ENCODE measurements at places on chromosomes 16 and 17.

- DNase-seq = no peak
Measured at GRCh38 chr16:51940183-51940582, 606.8 kb downstream of the TOX3 start.

- DNase-seq = no peak
Measured at GRCh38 chr17:66573078-66573477, 261.8 kb upstream of the CACNG5 start.

DNA sequence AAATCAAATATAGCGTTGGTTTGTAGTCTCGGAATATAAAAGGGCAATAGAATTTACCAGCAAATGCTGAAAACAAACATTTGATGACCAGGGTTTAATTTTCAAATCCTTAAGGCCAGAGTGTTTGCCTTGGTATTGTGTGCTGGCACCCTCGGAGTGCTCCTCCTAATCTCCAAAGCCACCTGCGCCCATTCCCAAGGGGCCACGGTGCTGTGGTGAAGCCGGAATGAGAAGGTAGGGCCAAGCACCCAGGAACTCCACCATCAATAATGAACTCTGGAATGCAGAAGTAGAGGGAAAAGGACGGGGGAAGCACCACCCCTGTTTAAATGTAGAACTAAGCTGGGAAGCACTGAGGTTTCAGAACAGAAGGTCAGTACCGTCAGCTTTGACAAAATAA lies 51.9 kb downstream of the COG7 start:
- no peak for DNase-seq

DNA sequence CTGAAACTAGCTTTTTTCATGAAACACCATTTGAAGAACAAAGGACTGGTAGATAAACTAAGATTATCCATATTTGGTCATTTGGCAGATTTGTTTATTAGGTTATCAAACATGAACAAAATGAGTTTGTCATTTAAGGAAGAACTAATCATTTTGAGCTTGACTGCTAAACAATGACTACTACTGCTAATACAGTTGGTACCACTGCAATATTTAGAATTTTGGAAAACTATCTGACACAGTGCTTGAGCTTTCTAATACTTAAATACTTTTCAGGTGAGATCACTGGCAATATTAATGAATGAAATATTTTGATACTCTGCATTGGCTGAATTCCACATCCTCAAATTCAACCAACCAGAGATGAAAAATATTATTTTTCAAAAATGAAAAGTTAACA lies 47.2 kb downstream of the MED13 start:
- no peak for DNase-seq

- no peak for DNase-seq
Measured at GRCh38 chr17:20225162-20226115, 216.3 kb downstream of the SPECC1 start.

DNA sequence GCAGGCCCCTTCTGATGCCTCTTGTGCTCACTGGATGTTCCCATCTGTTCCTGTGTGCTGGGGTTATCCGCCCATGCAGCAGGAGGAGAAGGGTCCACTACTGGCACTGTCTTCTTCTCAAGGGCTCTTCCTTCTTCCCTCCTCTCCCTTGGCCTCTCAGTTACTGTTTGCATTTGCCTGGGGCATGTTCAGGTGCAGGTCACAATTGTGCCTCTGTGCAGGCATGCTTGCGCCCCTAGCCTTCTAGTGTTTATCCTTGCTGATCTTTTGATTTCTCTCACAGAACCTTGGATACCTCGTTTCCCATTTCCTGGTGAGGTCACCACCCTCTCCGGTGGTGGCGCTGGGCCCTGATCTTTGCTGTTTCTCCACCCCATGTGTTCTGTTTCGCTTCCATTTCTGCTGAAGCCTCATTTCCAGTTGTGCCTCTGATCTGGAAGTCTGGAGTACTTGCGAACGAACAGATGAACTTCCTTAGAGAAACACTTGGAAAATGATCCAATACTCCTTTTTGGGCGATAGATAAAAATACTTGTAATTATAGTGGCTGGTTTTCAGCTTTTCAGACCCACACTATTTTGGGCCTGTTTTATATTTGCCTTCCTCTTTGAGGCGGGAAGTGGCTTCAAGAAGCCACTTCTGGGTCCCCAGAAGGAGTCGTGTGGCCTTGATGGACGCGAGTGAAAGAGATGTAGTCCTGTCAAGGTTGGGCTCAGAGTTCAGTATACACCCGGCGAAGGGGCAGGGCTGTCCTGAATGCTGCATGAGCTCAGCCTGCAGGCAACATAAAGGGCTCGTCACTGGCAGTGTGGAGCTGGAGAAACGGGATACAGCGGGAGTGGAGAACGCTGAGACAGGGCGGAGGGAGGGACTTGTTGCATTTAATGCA lies 312.9 kb downstream of the SNX29 start:
- no peak for DNase-seq

DNA sequence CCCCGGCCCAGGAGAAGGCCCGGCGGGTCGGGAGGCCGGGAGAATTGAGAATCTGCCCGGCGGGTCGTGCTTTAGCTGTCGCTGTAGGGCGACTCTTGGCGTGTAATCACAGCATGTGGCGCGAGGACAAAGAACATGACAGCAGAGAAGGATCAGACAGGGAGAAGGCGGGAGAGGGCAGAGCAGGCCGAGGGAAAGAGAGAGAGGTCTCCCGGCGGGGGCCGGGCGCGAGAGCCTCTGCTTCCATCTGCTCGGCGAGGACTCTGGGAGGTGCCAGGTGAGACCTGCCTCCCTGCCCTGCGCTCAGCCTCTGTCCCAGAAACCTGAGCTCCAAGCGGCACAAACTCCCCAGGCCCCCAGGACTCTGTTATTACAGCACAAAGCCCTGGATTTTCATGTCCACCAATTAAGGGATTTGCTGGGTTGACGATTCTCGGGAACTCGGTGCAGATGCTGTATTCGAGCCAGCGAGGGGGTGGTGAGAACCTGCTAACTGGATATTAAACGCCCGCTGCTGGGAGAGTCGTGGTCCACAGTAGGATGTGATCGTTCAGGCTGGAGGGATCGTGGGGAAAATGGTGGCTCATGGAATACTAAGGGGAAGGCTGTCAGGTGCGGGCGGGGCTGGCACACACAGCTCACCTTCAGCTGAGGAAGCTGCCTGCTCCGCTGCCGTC lies 172.0 kb upstream of the CIBAR2 start:
- no peak for DNase-seq

DNA sequence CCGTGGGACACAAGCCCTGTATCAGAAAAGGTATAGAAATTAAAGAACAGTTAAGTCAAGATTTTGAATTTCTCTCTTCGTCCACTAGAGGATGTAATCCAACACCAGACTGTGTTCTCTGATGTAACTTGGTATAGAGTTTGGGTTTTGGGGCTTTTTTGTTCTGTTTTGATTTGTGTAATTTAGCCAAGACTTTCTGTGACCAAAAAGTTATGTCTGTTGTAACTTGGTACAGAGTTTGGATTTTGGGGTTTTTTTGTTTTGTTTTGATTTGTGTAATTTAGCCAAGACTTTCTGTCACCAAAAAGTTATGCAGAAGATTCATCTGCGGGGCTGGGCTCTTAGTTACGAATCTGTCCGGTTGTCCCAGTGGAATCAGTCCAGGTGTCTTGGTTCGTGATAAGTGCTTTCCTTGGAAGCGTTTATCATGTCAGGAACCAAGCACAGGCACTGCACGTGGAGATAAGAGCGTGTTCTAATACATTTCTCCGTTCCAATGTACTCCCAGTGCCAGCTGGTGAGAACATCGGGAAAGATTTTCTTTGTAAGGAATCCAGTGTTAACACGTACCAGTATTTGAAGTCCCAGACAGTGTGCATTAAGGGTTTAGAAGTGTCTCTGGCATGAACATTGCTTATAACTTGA lies 44.1 kb upstream of the SEC14L1 start:
- DNase-seq = no peak

GRCh38 chr17:55652114-55652823 lies 70.4 kb downstream of the TMEM100 start:
- no peak for DNase-seq

DNA sequence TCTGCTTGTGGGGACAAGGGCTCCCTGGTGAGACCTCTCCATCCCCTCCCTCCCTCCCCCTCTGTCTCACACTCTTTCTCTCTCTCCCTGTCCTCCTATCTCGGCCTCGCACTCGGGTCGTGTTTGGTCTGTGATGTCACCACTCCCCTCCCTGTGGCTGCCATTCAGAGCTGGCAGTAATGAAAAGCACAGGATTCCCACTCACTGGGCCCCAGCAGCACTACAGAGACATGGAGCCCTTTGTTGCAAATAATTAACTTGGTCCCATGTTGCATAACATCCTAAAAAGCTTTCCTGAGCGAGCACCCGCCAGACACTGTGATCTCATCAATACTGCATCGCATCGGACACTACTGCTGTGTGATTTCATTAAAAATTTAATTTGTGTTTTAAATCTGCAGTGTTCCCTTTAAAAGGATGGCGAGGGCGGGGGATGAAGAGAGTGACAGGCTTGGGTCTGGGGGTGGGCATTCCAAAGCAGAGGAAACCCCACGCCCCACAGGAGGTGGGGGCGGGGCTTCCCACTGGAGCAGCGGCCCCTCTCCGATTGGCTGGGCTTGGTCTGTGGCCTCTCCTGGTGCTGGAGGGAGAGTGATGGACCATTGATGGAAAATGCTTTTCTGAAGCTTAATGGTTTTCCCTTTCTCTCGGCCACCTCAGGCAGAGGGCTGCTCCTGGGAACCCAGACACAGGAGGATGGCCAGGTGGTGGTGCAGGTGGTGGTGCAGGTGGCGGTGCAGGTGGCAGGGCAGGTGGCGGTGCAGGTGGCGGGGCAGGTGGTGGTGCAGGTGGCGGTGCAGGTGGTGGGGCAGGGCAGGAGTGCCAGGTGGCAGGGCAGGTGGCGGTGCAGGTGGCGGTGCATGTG lies 15.3 kb upstream of the NPTX1 start:
- DNase-seq = no peak

- DNase-seq = no peak
Measured at GRCh38 chr17:11026903-11027302, 189.0 kb upstream of the PIRT start.

DNA sequence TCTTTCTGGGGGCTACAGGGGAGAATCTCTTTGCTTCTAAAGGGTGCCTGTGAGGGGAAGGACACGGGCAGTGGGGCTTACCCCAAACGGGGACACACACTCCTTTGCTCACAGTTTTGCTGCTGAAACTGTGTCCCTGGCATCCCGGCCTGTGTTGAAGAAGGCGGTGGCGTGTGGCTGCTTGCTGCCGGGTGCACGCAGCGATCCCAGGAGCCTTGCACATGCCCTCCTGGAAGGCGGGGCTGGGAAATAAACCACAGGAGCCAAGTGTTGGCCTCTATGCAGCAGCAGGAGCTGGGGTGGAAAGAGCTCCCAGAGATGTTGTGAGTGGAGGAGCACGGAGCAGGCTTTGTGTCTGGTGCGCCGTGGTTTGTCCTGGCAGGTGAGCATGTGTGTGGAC lies 131.0 kb upstream of the CIBAR2 start:
- no peak for DNase-seq

DNA sequence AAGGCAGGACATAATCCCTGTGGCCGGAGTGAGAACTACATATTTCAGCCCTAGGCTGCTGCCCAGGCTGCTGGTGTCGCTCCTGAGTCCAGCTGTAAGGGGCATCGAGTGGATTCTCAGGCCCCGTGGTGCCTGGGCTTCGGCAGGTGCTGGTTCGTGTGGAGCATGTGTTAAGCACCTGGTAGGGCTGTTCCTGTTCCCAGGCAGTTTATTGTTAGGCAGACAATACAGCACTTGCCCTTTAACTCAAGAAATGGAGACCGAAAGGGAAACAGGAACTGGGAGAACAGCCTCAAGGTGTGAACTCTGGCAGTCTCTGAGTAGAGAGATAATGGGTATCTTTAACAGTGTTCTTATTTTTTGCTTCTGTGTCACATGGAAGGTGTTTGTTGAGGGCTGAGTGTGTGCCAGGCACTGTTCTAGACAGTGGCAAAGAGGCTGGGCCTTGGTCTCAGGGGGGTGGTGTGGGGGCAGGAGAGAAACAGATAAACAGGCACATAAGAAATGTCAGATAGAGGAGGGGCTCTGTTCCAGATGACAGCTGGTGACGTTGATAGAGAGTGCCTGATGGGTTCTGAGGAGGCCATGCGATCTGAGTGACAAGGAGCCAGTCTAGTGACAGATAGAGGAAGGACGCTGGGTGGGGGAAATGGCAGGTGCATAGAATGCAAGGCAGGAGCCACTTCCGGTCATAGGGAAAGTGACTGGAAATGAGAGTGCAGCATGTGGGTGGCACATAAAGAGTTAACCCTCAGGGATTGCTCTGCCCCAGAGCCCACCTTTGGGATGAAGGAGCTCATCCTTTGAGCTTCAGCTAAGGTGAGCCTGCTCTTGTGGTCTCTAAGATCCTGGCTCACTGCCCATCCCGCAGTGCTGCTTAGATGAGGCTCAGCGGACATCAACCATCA lies 33.8 kb downstream of the EPN2 start:
- DNase-seq = no peak

GRCh38 chr16:28260193-28260592 lies 32.1 kb upstream of the SBK1 start:
- DNase-seq = no peak

DNA sequence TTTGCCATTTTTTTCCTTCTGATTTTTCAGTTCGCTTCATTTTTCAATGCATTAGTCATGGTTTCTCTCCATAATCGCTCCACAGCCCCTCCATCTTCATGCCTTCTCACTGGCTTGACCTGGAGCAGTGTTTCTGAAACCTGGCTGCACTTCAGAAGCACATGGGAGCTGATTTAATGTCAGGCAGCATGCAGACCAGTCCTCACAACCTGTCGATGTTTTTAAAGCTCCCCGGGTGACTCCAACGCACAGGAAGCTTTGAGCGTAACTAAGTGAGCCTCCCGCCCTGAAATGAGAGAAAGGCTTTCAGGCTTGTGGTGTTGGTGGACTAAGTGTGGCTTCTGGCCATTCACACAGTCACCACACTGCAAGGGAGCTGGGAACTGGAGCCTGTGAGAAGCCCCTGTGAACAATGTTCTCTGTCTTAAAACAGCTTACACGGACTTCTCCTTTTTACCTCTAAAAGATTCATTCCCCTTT lies 16.8 kb upstream of the DRG2 start:
- no peak for DNase-seq

Data from iPS DF 19.7 (cell line).